ENCODE measurements at places on chromosomes 11 and 22. TPM values are rescaled to one million over a fixed set of nuclear protein-coding genes. Genes with fewer than 3 reads are reported as not detected.

The GUCY1A2 gene
- total RNA-seq = 3.7 TPM

The RBMXL2 gene
- not detected for total RNA-seq

The SLC36A4 gene
- total RNA-seq = 38.7 TPM

The TAF10 gene
- total RNA-seq = 179 TPM

- no peak for DNase-seq
- H3K27ac ChIP-seq = no peak overlapping the region
- peaks cover 24% of the 10 kb centered on the region for H3K27me3 ChIP-seq
- peaks cover 10% of the 10 kb centered on the region for H3K36me3 ChIP-seq
- H3K4me3 ChIP-seq = no peak overlapping the region
These were observed 26.1 kb downstream of the SERGEF start for GRCh38 chr11:17986711-17987220.

- no peaks in the 10 kb centered on the region for H3K36me3 ChIP-seq
- no peaks in the 10 kb centered on the region for H3K4me1 ChIP-seq
- H3K4me3 ChIP-seq = no peak overlapping the region
- no peak overlapping the region for H3K27ac ChIP-seq
- H3K27me3 ChIP-seq = no peaks in the 10 kb centered on the region
These were observed 17.5 kb downstream of the OR9G1 start for GRCh38 chr11:56716379-56716854.

DNA sequence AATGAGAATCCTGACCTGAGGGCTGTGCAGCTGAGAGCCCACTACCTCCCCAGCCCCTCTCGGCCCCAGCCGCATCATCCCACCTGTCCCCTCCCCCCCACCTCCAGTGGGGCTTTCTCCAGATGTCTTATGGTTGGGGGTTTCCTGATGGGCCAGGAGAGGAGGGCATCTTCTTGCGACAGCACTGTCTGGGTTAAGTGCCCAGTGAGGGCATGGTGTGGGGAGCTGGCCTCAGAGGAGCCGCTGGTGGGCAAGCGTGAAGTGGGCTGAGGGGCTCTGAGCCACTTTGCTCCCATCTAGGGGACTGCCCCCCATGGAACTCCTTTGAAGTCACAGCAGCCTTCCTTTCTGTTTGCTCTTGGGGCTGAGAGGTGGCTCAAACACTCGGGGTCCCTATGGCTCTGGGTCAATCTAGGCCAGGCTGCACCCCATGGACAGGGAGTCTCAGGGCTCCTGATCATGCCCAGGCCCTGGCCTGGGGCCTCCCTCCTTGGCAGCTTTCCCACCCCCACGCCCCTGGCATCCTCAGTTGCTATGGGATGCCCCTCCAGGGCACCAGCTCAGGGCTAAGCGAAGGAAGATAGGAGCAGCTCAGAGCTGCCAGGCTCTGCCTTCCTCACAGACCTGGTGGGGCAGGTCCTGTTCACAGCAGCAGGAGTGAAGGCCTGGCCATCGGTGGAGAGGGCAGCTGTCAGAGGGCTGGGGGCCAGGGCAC lies 11.0 kb upstream of the MIEF1 start:
- no peak overlapping the region for H3K4me3 ChIP-seq
- H3K27me3 ChIP-seq = no peaks in the 10 kb centered on the region
- no peak for DNase-seq

- DNase-seq = peak; percentile 32
- H3K4me1 ChIP-seq = peaks cover 11% of the 10 kb centered on the region
- H3K27me3 ChIP-seq = no peaks in the 10 kb centered on the region
- no peak overlapping the region for H3K4me3 ChIP-seq
- H3K27ac ChIP-seq = no peak overlapping the region
These were observed 20.9 kb downstream of the TCP11L1 start for GRCh38 chr11:33060271-33060670.

DNA sequence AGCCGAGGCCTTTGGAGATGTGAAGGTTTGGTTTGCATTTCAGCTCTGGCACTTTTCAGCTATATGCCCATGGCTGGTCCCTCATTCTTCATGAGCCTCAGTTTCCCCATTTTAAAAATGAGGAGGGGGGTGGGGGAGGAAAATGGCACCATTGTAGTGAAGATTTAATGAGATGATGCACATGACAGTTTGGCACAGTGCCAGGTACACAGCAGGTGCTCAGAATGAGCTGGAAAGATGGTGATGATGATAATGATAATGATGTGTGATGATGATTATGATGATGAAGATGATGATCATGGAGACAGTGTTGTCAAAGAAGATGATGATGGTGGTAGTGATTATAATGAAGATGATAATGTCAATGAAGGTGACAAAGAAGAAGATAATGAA lies 24.3 kb upstream of the FGF3 start:
- no peaks in the 10 kb centered on the region for H3K4me1 ChIP-seq
- no peak overlapping the region for H3K4me3 ChIP-seq
- H3K27ac ChIP-seq = no peak overlapping the region
- no peaks in the 10 kb centered on the region for H3K27me3 ChIP-seq
- DNase-seq = no peak
- H3K36me3 ChIP-seq = no peaks in the 10 kb centered on the region

- H3K4me3 ChIP-seq = no peak overlapping the region
- peak; percentile 77 for DNase-seq
- H3K27ac ChIP-seq = no peak overlapping the region
- peaks cover 8% of the 10 kb centered on the region for H3K36me3 ChIP-seq
- no peaks in the 10 kb centered on the region for H3K27me3 ChIP-seq
These were observed 55.6 kb downstream of the P4HA3 start for GRCh38 chr11:74255741-74256375.

DNA sequence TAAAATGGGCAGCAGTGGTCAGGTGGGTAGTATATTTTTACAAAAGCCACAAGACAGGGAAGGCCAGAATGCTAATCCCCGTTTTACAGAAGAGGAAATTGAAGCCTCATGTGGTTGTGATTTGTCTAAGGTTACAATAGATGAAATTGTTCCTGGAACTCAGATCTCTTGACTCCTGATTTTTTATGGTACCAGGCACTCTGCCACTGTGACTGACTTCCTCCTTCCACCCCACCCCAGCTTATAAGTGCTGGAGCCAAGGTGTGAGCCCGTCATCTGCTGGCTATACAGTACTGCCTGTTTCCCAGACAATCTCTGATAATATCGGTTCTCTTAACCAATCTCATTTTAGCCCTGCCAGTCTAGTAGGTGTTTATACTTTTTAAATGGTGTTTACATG lies 1.9 kb downstream of the SLC5A1 start:
- no peak overlapping the region for H3K27ac ChIP-seq
- DNase-seq = no peak
- no peaks in the 10 kb centered on the region for H3K36me3 ChIP-seq
- peaks cover 15% of the 10 kb centered on the region for H3K27me3 ChIP-seq
- H3K4me3 ChIP-seq = no peak overlapping the region

DNA sequence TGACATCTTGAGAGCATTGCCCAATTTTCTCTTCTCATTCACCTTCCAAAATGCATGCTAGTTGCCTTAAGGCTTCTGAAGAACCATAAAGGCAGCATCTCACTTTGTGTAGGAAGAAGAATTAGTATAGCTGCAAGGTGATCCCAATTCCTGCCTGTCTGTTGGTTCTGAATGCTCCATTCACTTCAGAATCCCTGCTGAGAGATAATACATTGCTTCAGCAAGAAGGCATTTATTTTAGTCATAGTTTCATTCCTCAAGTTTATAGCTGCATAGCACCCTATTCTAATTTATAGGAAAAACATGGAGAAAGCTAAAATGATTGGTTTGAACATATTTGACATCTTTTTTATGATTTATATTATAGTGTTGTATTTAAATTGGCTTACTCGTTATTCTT lies 181.3 kb downstream of the METTL15 start:
- H3K4me1 ChIP-seq = no peaks in the 10 kb centered on the region
- H3K27me3 ChIP-seq = no peaks in the 10 kb centered on the region
- H3K36me3 ChIP-seq = no peaks in the 10 kb centered on the region
- H3K27ac ChIP-seq = no peak overlapping the region
- DNase-seq = no peak
- H3K4me3 ChIP-seq = no peak overlapping the region
